ENCODE measurements at places on chromosomes 3 and 15.

- DNase-seq, result no peak
Observed at GRCh38 chr3:188272481-188273372, 118.8 kb downstream of the LPP start.

DNA sequence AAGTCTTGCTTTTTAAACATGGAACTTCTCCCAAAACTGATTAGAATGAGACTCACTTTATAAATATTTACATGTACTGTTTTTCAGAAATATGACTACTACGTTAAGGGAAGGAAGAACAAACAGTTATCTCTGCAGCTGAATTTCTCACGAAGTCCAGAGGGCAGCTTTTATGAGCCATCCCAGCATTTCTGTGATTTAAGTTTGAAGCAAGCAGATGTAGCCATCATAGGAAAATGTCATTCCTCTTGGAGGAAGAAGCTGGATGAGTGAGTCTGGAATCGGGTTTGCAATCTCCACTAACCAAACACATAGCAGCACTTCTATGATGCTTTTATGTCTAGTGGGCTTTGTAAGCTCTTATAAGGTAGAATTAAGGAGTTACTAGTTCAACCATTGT lies 53.7 kb downstream of the SCN11A start:
- DNase-seq, result no peak

GRCh38 chr3:37887824-37888223 lies 26.1 kb downstream of the CTDSPL start:
- no peak for DNase-seq

DNA sequence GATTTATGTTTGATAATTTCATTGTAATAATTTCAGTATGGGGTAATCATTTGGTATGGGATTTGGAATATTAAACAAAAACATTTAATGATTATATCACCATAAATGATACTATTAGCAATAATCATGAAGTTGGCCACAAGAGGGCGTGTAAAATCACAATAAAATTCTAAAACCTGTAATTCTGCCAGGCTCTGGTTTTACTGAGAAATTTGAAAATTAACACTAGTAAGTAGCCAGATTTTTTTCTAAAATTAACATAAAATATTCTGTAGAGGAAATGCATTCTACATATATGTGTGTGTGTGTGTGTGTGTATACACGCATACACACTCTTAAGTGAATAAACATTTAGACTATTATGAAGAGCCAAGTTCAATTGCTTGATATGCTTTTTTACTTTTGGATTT lies 40.5 kb downstream of the FEZF2 start:
- DNase-seq, result no peak

GRCh38 chr3:184524981-184525336 lies 36.6 kb upstream of the EPHB3 start:
- no peak for DNase-seq

DNA sequence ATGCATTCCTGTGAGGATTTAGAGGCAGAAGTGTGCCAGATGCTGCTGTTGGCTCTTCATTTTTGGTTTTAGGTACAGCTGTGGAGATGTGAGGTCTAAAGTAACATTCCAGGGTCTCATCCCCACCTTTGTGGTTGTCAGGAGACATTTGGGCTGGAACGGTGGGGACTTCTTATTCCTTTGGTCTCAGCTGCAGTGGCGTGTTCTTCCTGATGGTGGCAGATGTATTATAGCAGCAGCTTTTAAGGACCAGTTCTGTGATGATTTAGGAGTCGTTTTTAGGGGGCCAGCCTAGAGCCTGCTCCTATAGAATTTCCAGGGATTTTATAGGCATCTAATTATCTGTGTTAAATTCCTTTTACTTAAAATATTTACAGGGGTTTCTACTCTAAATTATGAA lies 221.0 kb upstream of the EOMES start:
- DNase-seq, result no peak

DNA sequence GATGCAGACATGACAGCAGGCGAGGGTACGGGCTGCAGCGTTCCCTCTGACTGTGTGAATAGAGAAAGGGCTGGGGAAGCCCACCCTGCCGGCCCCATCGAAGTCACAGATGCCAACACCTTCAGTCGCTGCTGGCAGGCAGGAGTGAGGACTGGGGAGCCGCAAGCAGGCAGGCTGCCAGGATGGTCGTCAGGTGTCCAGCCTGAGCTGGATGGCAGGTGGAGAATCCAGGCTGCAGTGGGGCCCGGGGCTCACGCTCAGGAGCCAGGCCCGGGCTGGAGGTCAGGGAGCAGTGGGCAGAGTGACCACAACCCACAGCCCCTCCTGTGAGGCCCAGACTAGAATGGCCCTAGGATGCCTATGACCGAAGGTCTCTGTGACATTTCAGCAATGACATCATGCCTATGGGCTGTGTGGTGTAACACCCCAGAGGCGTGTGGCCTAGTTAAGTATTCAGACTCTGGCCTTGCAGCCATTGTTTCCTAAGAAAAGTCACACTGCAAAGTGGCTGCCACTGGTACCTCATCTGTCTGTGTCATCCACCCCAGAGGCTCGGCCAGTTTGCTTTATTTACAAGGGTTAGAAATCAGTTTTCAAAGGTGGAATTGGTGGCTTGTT lies 15.7 kb downstream of the PRR23E start:
- no peak for DNase-seq

DNA sequence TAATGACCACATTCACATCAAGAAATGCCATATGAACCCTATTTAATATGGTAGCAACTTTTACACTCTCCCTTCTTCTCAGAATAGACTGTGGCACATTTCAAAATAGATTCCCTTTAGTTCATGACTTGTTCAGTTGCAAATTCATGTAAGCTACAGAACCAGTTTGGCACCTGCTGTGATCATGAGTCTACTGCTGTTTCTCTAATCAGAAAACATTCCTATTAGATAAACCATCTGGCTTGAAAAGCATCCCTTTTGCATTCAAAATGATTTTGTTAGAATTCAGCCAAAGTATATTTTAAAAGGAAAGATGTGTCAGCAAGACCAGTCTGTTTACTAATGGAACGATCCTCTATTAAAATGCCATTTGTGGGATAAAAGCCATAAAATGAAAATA lies 304.4 kb downstream of the BCHE start:
- no peak for DNase-seq

DNA sequence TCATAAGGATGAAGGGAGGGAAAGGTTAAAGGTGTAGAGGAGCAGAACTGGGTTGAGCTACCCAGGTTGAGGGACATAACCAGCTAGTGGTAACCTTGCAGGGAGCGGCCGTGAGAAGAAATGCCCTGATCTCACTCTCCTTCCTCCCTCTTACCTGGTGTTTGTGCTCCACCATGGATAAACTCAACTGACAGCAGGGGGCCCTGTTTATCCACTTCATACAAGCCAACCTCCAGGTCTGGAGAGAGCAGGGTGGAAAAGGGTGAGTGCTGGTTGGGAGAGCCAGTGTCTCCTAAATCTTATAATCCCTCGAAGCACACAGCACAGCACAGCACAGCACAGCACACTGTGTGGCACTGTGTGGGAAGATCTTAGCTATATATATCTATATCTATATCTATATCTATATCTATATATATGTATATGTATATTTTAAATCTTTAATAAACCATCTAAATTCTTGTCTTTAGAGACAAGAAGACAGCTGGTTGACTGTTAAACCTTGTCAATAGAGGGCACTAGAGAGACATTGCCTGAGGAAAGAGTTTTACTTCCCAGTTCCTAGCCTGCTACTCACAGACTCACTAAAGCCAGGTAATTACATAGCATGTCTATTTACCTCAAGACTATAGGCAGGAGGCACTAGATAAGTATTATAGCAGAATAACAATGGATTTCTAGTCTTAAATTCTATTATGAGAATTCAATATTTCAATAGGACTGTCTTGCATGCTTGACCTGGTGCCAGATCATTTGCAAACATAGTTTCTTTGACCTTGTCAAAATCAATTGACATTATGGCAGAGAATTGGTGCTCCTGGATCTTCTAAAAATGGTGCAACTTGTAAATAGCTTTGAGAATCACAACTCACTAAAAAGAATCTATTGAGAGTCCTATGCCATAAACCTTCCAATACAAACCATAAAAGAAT lies 21.7 kb upstream of the FMN1 start:
- no peak for DNase-seq

Data from activated B cell treated with CpG ODN at 0.5 μM for 24 hours (primary cell).